Central memory CD8-positive, alpha-beta T cell (primary cell): ENCODE measurements at places on chromosomes 4 and X.
A peak's percentile ranks its signal among the peaks of the same experiment; 100 is the strongest.

GRCh38 chrX:15616531-15616930 is 15.8 kb upstream of the ACE2 start:
- no peak for DNase-seq

- DNase-seq, result no peak
Measured at GRCh38 chrX:53511322-53511721, 77.2 kb upstream of the HSD17B10 start.

GRCh38 chrX:17441965-17442364 is 67.0 kb downstream of the NHS start:
- DNase-seq, result no peak

GRCh38 chr4:40473578-40474388 is 138.7 kb downstream of the CHRNA9 start:
- DNase-seq, result no peak

- DNase-seq, result no peak
Measured at GRCh38 chr4:37892641-37893040, 1.8 kb downstream of the TBC1D1 start.

DNA sequence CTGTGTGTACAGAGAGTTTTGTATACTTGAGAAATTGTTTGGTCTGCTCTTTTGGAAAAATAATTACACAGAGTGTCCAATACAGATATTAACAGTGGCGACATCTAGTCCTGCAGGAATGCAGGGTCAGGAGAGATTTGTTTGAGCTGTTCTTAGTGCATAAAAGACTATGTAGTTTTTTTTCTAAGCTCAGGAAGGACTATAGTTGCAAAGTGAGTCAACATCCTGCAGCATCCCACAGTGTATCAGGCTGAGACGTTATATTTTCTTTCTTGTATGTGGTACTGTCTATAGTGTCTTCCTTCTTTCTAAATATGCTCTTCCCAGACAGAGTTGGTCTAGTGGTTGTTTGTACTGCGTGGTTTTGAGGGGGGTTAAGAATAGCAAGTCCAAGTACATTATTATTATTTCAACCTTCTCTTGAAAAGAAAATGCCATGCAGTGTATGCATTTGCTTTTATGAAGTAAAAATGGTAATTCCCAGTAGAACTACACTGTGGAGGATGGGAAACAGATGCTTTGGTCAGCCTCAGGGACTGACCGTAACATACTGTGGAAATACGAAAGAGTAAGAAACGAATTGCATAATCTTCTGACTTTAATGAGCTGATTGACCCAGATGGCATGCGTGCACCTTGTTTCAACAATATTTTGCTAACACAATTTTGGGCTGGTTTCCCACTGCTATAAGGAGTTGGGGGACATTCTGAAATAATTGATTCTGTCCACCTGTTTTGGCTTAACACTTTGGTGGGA is 67.4 kb downstream of the DMP1 start:
- no peak for DNase-seq

DNA sequence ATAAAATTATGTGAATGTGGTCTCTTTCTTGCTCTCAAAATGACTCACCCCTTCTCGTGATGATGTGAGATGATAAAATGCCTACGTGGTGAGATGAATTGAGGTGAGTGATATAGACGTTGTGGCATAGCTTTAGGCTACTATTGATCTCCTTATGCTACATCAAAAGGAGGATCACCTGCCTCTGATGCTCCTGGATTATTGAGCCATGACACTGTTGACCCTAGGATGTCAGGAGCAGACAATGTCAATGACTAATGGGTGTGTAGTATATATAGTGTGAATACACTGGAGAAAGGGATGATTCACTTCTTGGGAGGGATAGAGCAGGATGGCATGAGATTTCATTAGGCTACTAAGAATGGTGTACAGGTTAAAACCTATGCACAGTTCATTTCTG is 210.7 kb upstream of the PRPS2 start:
- DNase-seq, result no peak

DNA sequence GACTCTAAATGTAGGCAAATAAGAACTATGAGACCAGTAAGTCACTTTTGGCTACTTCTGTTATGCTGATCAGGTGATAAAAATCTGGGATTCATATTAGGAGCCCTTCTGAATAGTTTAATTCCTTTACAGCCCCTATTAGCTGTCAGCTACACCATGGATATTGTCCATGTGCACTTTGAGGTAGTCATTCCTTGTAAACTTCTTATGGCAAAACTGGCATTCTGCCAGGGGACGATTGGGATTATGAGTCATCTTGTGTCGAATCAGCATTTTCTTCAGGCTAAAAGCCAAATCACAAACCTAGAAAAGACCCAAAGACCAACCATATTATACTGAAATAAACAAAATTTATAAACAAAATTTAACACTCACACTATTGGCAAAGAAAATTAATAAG is 227.6 kb downstream of the PRDM5 start:
- no peak for DNase-seq

DNA sequence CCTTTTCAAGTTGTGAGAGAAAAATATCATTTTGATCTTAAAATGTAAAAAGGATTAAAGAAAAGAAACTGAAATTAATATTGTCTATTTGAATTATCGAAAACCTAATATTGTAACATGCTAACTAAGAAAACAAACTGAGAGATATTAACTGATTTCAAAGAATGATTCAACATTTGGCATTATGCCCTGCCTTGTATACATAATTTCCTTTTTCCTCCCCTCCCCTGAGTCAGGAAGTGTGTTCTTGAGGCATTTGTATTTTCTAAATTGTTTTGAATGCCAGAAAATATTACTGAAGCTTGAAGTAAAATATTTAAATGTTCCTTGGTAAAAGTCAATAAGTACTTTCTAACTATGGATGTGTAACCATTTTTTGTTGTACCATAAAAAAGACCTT is 49.4 kb downstream of the RPS6KA3 start:
- DNase-seq, result no peak

DNA sequence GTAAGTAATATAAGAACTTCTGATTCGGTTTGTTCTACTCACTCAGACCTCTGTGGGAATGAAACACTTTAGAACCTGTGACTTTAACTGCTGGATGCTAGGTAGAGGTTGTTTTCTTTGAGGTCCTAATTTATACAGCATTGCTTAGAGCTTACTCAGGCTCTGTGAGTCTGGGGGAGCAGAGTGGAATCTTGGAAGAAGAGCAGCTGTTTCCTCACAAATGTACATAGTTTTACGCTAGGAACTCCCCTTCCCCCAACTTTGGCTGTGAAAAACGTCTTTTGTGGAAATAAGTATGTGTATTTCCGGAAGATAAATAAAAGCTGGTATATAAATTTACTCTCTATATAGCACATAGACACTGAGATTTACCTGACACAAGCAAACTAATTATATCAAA is 141.4 kb downstream of the NAA11 start:
- DNase-seq, result no peak

GRCh38 chrX:150869450-150869849 is 29.0 kb downstream of the CD99L2 start:
- no peak for DNase-seq

- no peak for DNase-seq
Measured at GRCh38 chrX:149717803-149718202, 5.9 kb downstream of the MAGEA11 start.

- DNase-seq, result no peak
Measured at GRCh38 chrX:136259543-136259942, 8.3 kb upstream of the MAP7D3 start.

DNA sequence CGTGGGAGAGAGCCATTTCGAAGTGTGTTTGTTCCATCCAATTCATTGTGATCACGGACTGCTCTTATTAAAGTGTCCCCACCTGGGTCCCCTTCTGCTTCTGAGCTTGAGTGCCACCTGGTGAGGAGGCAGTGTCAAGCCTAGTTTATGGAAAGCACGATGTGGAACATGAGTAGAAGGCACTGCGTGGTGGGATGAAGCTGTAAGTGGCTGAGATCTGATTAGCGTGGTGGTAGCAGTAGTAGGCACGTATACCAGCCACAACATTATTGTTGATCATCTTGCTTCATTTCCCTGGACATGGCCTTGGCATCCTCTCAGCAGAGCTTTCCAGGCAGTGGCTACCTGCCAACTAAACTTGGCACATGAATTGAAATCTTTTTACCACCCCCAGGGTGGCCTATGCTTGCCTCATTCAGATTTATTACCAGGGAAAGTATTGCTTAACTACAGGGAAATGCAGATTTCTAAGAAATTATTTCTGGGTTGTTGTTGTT is 46.4 kb downstream of the GPAT3 start:
- DNase-seq, result no peak

GRCh38 chrX:131987252-131987651 is 35.9 kb upstream of the STK26 start:
- peak; percentile 23 for DNase-seq

DNA sequence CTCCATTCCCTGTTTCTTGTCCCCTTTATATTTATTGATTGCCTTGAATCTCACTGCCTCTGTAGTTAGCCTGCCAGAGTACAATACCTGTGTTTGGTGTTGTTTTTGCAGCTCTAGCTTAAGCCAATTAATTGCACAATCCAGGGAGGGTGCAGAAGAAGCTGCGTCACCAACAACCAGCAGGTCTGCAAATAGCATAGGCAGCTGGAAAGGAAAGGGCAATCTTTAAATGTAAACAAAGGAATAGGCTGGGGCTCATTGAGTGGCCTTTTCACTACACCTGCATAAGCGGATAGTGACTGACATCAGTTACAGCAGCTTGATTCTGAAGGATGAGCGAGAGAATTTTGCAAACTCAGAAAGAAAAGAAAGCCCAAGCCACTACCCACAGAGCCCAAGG is 106.8 kb upstream of the RAI2 start:
- DNase-seq, result no peak

DNA sequence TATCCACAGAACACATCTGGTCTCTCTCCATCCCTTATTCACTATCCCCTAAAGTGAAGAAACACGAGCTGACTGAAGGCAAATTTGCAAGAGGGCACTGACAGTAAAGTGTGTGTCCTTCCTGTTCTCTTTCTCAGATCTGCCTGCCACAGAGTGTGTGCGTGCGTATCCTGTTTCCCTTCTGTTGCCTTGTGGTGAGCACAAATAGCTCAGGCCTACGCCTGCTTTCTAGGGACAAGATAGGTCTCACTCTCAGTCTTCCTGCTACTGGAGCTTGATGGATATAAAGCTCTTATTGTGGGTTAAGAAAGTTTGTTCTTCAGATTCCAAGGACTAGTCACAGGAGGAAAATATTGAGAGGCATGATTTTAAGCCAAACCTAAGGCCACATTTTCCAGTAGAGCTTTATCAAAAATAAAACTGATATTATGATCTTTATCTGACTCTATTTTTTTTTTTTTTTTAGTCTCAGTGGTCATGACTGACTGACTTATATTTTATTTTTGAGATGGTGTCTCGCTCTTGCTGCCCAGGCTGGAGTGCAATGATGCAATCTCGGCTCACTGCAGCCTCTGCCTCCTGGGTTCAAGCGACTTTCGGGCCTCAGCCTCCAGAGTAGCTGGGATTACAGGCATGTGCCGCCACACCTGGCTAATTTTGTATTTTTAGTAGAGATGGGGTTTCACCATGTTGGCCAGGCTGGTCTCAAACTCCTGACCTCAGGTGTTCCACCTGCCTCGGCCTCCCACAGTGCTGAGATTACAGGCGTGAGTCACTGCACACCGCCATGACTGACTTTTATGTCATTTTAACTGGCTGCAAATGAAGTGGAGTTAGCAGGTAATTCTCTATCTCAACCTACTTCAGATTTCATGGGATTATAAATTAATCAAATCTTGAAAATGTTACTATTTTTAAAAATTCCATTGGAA is 140.3 kb upstream of the SH3RF1 start:
- DNase-seq, result peak; percentile 19

GRCh38 chr4:2364654-2365053 is 53.8 kb downstream of the ZFYVE28 start:
- DNase-seq, result peak; percentile 46

- no peak for DNase-seq
Measured at GRCh38 chr4:168524006-168524405, 27.2 kb downstream of the PALLD start.
